Pons (tissue), 1 donor: ENCODE measurements at places on chromosomes 1 and 21.

DNA sequence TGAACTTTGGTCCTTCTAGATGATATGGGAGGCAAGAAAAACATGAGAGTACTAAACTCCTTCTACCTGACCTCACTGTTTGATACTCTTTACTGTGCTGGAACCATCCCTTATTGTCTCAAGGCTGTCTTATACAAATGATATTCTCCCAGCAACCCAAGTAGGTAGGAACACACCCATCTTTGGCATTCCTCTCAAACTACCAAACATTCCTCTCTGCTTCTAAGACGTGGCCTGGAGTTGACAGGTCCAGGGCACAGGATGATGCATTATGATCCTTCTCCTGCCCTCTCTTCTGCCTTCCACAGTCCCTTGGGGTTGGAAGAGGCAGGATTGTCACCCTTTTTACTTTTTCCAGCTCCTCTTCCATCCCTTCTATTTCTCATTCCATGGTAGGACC is 90.5 kb downstream of the SPATA17 start:
- no peak for DNase-seq

DNA sequence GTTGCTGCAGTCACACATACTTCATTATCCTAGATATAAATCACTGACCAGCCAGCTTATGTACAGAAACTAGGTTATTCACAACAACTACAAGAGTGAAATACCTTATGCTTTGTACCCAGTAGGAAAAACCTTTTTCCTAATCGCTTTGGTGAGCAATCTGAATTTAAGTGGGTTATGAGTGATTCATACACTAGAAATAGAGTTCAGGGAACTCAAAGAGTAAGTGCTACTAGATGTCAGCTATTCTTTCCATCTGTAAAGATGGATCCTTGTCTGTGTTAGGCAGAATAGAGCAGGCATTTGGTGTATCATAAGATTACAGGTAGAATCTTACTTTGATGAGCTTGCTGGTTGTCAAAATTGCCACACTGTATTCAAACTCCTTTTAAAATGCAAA is 101.9 kb downstream of the ZNF644 start:
- peak; percentile 5 for DNase-seq

GRCh38 chr1:169925505-169926482 is 32.1 kb upstream of the SCYL3 start:
- no peak for DNase-seq

DNA sequence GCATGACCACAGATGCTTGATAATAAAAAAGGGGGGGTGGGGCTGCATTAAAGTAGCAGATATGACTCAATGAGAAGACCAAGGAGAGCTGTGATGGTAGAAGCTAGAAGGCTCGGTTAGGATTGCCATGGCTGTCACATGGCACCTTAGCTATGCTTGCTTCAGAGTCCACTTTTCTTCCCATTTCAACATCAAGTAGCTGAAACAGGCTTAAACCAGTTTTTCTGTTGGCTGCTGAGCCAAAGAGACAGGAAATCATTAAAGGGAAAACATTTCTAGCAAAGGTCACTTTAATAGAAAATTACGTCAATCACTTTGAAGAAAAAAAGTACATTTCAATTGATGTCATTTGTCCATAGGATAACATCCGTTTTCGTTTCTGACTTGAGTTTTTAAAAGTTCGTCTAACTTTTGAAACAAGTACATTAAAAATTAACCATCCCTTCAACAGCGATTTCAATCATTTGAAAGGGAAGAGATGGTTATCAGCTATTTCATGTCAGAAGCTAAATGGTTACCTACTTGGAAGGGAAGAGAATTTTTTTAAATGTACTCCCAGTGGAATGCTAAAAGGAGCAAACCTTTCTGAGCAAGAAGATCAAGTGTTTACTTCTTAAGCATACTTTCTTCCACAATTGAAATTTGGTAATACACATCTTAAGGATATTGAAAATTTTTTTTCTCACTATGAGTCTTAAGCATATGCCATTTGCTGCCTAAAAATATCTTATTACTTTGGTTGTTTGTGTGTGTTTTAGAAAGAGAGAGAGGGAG is 488.1 kb upstream of the PRMT6 start:
- no peak for DNase-seq

DNA sequence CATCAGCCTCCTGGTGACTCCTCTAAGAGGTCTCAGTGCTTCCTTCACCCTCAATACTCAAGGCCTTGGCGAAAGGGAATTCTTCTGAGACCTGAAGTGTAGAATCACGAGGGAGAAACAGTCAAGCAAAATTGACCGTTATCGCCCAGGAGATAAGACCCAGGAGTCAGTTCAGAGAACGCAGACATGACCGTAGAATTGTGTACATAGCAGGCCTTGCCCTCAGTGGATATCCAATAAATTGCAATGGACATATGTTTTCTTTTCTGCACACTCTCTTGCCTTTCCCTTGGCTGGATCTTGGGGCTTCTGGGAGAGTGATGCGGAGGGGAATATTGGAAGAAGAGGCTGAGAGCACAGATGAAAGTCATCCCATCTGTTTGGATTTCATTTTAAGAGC is 15.7 kb upstream of the ETS2 start:
- no peak for DNase-seq

- DNase-seq, result no peak
Observed at GRCh38 chr1:223016890-223017289, 126.2 kb downstream of the TLR5 start.

DNA sequence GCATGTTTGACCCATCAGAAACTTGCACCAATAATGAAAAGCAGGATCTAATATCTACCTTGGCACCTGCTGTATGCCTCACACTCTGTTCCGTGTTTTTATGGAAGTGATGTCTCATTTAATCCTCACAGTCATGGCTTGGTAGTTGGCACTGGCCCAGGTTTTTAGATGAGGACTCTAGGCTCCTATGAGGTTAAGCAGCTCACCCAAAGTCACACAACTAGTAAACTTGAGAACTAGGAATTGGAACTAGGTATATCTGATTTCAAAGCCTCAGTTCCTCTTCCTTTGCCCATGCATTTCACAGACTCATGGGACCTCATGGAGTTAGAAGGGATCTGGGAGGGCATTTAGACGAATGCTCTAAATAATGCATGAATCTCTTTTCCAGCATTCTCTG is 21.3 kb upstream of the TARBP1 start:
- DNase-seq, result peak; percentile 44

DNA sequence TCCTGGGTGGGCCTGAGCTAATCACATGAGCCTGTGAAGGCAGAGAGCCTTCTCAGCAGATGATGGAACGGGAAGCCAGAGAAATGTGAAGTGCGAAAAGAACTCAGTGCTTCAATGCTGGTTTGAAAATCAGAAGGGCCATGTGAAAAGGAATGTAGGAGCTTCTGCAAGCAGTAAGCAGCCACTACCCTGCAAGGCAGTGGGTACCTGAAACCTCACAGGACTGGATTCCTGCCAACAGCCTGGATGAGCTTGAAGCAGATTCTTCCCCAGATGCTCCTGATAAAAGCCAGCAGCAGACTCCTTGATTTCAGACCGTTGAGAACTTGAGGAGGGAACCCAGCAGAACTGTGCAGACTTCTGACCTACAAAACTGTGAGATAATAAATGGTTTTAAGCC is 158.6 kb downstream of the SYT2 start:
- DNase-seq, result no peak

- DNase-seq, result no peak
Observed at GRCh38 chr1:20982316-20982715, 194.4 kb downstream of the EIF4G3 start.

GRCh38 chr1:2378956-2379732 is 12.2 kb downstream of the MORN1 start:
- DNase-seq, result no peak

DNA sequence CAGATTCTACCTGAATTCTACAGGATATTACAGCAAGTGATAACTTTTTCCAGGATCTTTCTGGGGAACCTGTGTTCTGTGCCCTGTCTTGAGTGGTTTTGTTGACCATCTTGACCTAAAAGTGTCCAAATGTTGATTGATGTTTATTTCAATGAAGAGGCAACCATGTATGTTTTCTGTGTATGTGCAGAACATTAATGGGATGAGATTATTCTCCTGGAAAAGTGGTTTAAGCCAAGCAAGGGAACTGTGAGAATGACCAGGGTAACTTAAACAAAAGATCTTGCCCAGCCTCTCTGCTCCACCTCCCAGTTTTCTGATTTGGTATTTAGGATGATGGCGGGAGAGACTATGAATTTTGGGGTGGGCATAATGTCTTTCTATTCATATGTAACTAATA is 1.0 kb upstream of the SAMD13 start:
- peak; percentile 42 for DNase-seq

- DNase-seq, result no peak
Observed at GRCh38 chr1:221724931-221725605, 16.8 kb downstream of the DUSP10 start.

GRCh38 chr1:175414291-175414884 is 221.8 kb upstream of the KIAA0040 start:
- DNase-seq, result no peak

DNA sequence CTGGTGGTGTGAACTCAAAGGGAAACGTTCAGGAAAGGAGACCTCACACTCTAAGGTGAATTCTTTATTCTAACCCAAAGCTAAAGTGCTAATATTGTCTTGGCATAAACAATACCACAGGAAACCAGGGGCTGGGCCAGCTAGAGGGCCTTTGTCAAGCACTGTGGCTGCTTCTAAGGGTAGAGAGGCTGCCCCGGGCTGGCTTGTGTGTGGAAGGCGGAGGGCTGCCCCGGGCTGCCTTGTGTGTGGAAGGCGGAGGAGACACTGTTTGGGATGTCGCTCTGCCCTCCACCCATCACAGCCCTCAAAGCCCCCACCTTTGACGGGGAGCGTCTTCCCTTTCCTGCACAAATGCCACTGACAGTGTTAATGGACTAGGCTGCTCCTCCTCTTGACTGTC is 216.8 kb downstream of the TOMM20 start:
- DNase-seq, result no peak

GRCh38 chr1:78092643-78093042 is 46.9 kb downstream of the GIPC2 start:
- no peak for DNase-seq

- peak; percentile 74 for DNase-seq
Observed at GRCh38 chr1:21706151-21706835, 37.1 kb upstream of the RAP1GAP start.

DNA sequence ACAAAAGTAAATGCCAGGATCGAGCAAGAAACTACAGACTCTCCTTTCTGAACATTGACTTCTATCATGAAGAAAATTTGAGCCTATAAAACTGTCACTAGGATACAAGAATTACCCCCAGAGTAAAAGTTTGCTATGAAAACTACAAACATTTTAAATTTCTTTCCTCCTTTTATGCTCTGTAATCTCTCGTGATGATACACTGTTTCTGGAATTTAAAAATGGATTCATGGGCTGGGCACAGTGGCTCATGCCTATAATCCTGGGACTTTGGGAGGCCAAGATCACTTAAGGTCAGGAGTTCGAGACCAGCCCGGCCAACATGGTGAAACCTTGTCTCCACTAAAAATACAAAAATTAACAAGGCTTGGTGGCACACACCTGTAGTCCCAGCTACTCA is 181.3 kb downstream of the ZNF281 start:
- no peak for DNase-seq

- no peak for DNase-seq
Observed at GRCh38 chr1:19157653-19158052, 52.4 kb downstream of the UBR4 start.

GRCh38 chr1:7669559-7670311 is 101.4 kb upstream of the VAMP3 start:
- DNase-seq, result peak; percentile 57

- peak; percentile 56 for DNase-seq
Observed at GRCh38 chr1:101207891-101208290, 28.9 kb upstream of the S1PR1 start.

DNA sequence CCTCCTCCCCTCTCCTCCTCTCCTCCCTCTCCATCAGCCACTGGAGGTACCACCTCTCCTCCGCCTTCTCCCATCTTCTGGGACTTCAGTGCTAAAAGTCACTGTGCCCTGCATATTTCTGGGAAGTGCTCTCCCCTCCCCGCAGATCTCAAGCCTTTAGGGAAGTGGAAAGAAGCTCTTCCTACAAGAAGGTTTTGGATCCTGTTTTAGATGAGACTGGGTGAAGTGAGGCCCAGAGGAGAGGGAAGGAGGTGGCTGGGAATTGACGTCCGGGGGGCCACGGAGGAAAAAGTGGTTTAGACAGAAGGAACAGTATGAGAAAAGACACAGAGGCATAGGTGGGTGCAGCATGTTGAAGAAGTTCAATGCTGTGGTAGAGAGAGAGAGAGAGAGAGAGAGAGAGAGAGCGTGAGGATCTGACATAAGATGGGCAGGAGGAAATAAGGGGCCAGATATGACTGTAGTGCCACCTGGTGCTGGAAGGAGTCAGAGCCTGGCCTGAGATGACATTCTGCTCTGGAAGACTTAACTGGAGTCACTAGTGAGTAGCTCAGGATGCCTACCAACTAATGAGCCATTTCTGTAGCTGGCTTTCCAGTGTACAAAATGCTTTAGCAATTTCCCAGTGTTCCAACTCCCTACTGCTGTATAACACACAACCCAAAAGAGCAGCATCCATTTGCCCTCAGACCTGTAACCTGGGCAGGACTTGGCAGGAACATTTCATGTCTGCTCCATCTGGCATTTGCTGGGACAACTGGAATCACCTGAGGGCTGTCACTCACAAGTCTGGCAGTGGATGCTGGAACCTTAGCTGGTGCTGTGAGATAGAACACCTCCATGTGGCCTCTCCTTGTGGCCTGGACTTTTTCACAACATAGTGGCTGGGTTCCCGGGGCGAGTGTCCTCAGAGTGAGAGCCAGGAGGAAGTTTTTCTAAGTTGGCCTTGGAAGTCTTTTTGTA is 16.6 kb upstream of the ZSCAN20 start:
- peak; percentile 88 for DNase-seq

DNA sequence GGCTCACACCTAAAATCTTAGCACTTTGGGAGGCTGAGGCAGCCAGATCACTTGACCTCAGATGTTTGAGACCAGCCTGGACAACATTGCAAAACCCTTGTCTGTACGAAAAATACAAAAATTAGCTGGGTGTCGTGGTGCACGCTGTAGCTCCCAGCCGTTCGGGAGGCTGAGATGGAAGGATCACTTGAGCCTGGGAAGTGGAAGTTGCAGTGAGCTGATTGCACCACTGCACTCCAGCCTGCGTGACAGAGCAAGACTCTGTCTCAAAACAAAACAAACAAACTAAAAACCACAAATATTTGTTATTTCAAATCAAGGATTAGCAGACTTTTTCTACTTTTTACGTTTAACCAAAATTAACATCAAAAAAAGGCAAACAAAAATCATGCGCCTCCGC is 31.3 kb downstream of the INKA2 start:
- no peak for DNase-seq

GRCh38 chr1:155241069-155241679 is 14.1 kb downstream of the ENTREP3 start:
- peak; percentile 95 for DNase-seq

DNA sequence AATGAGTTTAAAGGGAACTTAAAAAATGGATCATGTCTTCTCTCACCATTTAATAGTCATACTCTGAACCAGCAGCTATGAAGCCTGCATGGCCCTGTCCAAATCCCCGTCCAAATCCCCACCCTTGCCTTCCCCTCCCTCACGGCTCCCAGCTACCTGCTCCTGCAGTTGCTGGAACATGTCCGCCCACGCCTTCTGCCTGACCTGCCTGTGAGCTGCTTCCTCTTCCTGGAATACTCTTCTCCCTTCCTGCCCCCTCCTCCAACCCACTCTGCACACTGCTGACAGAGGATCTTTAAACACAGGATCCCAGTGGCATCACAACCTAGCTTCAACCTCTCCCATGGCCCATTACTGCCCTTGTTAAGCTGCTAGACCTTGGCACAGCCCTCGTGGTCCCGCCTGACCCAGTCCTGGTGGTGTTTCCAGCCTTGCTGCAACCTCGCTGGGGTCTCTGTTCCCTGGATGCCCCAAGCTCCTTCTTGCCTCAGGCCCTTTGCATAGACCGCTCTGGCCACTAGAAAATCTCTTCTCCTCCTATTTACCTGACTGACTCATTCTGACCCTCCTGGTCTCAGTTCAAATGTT is 118.3 kb downstream of the PTPRU start:
- DNase-seq, result no peak
